ENCODE measurements at places on chromosomes 12 and 14. TPM values are rescaled to one million over a fixed set of nuclear protein-coding genes. Genes with fewer than 3 reads are reported as not detected.

FMNL3 gene
- 80.3 TPM for total RNA-seq

GIT2 gene
- total RNA-seq: 54.7 TPM

AJUBA gene
- 66.8 TPM for total RNA-seq

DNA sequence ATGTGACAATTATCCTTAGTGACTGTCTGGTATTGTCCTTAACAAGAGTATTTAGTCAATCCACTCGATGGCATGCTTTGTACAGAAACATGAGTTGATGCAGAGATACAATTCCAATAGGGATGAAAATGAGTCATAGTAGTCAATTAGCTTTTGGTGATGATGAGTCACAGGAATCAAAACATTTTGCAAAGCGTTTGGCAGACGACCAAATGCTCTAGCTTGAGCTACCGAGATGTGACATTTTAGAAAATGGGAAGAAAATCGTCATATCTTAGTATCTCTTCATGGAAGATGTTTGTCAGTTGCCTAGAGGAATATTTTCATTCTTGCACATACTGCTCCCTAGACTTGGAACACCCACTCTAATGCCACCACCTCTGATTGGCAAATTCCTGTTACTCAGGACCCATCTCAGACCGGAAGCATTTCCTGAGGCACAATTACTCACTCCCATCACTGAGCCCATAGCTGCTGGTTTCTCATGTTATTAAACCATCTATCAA lies 95.0 kb downstream of the LMNTD1 start:
- peak; percentile 59 for DNase-seq

GRCh38 chr12:24707334-24707733 lies 241.6 kb downstream of the BCAT1 start:
- no peak for DNase-seq

DNA sequence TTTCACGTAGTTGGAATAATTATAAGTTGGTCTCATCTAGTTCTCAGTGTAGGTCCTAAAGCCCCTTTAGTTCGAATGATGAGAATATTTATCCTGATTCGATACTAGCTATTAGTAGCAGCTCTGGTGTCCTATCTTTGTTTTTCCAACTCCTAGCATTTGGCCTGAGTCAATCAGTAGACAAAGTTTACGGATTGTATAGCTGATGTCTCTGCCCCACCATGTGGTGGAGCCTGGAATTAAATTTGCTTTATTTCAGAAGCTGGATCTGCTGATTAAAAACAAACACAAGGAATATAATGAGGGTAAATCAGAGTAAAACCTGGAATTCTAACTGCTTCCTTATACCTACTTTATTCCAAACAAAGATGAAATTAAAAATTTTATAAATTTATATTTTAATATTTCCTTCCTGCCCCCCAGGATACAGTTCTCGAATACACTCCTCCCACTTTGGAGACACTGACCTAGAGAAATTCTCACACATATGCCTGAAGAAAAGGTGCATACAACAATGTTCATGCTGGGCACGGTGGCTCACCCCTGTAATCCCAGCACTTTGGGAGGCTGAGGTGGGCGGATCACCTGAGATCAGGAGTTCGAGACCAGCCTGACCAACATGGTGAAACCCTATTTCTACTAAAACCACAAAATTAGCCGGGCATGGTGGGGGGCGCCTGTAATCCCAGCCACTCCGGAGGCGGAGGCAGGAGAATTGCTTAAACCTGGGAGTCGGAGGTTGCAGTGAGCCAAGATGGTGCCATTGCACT lies 7.6 kb upstream of the BRMS1L start:
- DNase-seq: no peak

CMTM5 gene
- not detected for total RNA-seq

ZC2HC1C gene
- 0.99 TPM for total RNA-seq

GRCh38 chr12:28586481-28586880 lies 396.2 kb downstream of the CCDC91 start:
- no peak for DNase-seq

GRCh38 chr14:101113835-101114725 lies 210.6 kb upstream of the RTL1 start:
- DNase-seq: no peak

- no peak for DNase-seq
These were observed 269.6 kb downstream of the ADGRD1 start for GRCh38 chr12:131223171-131223761.

GRCh38 chr12:81987371-81987770 lies 228.2 kb upstream of the PPFIA2 start:
- DNase-seq: no peak

GRCh38 chr12:113006641-113007040 lies 28.3 kb downstream of the OAS2 start:
- DNase-seq: no peak

- no peak for DNase-seq
These were observed 387 bp upstream of the GSC start for GRCh38 chr14:94770251-94770749.

DNA sequence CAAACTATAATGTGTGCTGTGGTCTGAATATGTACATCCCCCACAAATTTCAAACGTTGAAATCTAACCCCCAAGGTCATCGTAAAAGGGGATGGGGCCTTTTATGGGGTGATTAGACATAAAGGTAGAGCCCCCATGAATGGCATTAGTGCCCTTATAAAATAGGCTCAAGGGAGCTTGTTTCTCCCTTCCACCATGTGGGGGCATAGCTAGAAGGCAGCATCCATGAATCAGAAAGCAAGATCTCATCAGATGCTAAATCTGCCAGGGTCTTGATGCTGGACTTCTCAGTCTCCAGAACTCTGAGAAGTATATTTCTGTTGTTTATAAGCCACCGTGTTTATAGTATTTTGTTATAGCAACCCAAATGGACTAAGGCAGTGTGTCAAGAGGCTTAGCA lies 33.4 kb upstream of the IGF1 start:
- DNase-seq: no peak

DNA sequence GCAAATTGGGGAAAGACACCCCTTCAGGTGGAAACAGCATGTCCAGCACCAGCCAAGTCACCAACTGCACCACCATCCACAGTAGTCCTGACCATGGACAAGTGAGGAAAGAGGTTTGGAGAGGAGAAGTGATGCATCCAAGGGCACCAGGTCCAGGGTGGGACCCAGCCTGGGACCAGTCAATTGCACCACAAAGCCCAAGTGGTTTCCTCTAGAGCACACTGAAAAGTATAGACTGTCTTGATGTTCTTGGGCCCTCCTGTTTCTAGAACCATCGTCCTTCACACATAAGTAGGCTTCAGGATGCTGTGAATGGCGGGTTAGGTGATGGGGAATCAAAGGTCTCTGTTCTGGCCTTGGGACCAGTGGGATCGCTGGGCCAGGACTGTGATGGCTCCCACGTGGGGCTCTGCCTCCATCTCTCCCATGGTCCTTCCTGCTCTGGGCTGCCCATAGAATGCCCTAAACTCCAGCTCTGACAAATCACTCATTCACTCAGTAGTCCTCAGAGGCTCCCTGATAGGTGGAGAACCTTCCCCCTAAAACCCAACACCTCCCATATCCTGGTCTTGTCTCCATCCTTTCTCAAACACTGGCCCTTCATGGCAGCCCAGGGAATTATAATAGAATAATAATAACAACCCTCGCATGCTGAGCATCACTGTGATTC lies 9.2 kb downstream of the KRT79 start:
- DNase-seq: no peak

DNA sequence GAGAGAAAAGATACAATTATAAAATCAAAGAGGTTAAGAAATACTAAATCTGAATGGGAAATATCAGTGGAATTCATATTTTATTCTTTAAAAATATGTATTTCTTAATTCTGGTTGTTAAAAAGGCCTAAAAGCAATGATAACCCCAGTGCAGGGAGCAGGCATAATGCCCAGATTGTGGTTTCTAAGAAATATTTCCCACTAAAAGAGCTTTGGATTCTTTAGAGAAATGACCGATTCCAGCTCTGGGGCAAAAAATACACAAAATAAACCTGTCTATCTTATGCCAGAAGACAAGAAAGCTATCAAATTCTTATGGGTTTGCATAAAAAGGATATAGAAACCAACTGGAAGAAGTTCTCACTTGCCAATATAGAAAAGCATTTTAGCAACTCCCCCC lies 71.6 kb downstream of the PDE6H start:
- DNase-seq: no peak

GRCh38 chr12:106115440-106115839 lies 23.3 kb downstream of the NUAK1 start:
- no peak for DNase-seq

DNA sequence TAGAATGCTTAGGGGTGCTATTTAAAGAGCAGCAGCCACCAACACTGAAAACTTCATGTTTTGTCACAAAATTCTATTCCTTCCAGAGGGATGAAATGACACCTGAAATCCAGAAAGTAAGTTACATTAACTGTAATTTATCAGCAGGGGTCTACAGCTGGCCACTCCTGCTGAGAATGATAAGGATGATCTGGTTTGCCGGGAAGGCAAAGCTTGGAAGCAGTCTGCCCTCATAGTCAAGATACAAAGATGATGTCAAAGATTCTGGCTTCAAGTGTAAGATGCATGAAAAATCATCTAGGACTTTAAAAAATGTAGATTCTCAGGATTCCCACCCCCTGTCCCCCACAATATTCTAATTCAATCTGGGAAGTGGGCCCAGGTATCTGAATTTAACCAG lies 58.4 kb downstream of the DCAF5 start:
- no peak for DNase-seq

Measured in pulmonary artery endothelial cell (primary cell).